GM06990 (cell line): ENCODE measurements at places on chromosomes 1 and 21.

GRCh38 chr1:7290971-7291970 is 479.8 kb upstream of the VAMP3 start:
- no peak for DNase-seq

DNA sequence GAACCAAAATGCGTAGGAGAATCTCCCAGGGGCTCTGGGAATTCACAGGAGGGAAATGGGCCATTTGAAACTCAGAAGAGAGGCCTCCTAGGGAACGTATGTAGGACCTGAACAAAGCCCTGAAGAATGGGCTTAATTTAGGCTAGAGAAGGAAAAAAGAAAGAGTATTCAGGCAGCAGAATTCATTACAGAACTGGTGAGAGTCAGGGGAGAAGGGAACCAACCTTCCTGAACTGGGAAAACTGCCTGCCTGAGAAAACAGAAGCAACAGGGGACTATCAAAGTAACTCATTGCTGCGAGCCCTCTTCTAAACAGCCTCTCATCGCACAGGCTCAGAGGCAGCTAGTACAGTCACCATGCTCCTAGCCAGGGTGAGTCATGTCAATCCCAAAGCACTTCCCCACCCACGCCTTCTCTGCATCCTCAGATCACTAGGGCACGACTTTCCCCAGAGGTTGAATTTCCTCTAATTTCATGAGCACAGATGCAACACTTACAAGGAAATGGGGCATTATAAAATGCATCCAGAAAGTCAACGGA is 98.1 kb downstream of the ADSS2 start:
- DNase-seq = no peak

- no peak for DNase-seq
These were observed 6.8 kb downstream of the ETNK2 start for GRCh38 chr1:204145033-204145504.

DNA sequence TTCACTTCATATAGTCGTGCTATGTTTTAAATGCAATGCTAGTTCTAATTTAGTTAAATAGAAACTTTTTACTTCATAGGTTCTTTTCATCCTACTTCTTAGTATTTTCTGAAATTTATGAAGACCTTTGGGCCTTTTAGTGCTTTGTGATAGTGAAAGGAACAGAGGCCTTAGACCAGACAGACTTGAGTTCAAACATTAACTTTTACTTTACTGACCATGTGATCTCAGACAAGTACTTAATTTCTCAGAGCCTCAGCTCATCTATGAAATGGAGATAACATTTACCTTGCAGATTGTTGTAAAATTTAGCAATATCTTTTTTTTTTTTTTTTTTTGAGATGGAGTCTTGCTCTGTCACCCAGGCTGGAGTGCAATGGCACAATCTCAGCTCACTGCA is 57.5 kb downstream of the AK5 start:
- no peak for DNase-seq

GRCh38 chr1:160860840-160861505 is 1.7 kb downstream of the CD244 start:
- DNase-seq = no peak

GRCh38 chr1:47761974-47762373 is 235.2 kb downstream of the TRABD2B start:
- DNase-seq = no peak
